Thoracic aorta (tissue), 2 donors: ENCODE measurements at places on chromosomes 16 and 17. TPM values are rescaled to one million over a fixed set of nuclear protein-coding genes. Genes with fewer than 3 reads are reported as not detected.

DNA sequence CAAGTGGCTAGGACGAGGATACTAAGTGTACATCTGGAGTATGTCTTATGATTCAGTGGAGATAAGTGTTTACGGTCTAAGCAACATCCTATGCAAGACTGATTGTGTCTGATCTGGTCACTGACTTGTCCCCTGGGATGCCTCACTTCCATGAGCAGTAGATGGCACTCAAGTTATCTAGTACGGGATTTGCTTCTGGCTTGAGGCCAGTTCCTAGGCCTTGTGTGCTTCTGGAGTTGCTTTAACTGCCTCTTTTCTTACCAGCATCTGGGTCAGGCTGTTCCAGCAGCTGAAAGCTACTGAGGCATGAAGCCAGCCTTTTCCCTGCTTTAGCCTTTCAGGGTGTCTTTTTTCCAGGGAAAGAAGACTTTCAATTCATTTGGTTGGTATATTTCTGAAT is 23.0 kb downstream of the SUPT6H start:
- DNase-seq: no peak

DNA sequence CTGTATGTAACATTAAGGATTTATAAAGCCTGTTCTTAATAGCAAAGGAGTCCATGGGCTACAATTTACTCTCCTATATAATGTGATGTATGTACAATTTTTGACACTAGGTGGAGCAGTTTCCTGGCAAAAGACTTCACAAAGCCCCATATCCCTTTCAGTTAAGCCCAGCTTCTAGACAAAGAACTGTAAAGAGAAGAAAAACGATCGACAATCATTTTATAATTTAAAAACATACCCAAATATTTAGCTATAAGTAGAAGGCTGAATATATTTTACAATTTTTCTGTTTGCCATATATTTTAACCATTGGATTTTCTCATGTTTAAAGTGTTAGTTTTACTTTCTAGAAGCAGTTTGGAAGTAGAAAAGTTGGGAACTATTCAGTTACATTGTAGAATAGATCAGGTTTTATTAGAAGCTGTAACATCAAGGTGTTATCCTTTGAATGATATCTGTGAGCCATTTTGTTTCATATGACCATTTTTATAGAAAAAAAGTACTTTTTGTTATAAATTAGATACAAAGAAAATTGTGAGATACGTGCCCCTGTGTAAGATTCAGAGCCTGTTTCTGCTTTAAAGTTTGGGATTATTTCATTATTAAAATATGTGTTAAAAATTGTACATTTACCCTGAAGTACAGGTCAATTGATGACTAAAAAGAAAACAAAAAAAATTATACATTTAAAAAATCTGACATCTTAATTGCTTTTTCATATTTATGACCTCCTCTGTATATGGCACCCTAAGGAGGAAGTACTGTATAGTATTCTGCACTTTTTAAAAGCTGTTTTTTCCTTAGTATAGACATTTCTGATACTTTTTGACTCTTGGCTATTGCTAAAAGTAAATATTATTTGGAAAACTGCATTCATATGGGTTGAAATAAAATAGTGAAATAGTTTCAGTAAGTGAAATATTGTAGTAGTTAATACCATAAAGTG is 46.3 kb downstream of the VMP1 start:
- DNase-seq: no peak

DNA sequence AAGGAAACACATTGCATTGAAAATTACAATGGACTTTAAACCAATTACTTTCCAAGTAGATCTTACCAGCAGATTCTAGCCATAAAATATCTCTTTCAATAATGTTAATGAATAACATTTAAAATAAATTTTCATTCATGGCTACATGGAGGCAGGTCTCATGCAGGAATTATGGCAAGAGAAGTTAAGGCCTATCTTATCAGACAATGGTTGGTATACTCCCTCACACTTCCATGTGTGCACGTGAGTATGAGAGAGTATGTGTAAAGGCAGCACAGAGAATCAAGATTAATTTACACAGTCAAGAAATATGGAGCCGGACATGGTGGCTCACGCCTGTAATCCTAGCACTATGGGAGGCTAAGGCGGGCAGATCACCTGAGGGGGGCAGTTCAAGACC is 76.5 kb downstream of the HELZ start:
- no peak for DNase-seq

The NPIPA3 gene
- 12.8 TPM for total RNA-seq

- DNase-seq: no peak
Measured at GRCh38 chr16:55711959-55712876, 56.4 kb downstream of the SLC6A2 start.

The ITGAD gene
- 0.14 TPM for total RNA-seq

GRCh38 chr16:69871708-69872107 is 79.4 kb upstream of the CLEC18A start:
- DNase-seq: no peak

- no peak for DNase-seq
Measured at GRCh38 chr16:84406006-84406963, 37.9 kb downstream of the ATP2C2 start.

- no peak for DNase-seq
Measured at GRCh38 chr17:55116440-55116914, 147.9 kb downstream of the STXBP4 start.

- no peak for DNase-seq
Measured at GRCh38 chr16:57115168-57115513, 22.8 kb downstream of the CPNE2 start.

GRCh38 chr16:30837904-30838303 is 50.9 kb upstream of the ZNF629 start:
- no peak for DNase-seq

The SDK2 gene
- total RNA-seq: 6.0 TPM

- no peak for DNase-seq
Measured at GRCh38 chr17:82767041-82767754, 15.3 kb downstream of the TBCD start.

DNA sequence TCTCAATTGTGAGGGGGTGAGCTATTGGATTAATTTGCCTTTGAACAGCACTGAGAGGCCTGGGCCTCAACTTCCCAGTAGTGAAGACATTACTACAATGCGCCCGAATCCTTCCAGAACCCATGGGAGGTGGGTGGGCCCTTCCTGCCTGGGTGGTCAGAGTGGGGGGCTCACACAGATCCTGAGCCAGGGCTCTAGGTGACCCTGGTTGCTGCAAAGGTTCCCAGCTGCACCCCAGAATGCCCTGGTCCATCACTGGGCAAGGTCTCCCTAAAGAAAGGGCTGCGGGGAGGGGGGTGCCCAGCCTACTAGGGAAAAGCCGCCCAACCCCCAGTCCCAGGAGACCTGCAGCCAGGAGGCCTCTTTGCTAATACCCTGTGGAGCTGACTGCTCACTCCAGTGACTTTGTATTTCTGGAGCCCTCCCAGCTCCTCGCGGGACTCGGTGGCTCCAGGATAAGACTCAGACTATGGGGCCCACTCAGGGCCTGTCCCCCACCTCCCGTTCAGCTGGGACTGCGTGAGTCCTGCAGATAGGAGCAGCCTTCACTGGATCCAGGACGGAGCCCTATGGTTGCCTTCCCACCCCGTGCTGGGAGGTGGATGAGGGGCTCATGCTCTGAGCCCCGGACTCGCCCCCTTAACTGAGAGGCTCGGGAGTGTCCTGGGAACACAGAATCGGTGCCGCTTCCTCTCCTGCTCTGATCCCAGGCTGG is 40.2 kb downstream of the SLC7A5 start:
- no peak for DNase-seq

- DNase-seq: no peak
Measured at GRCh38 chr17:61209525-61209924, 190.1 kb upstream of the TBX2 start.

The UMOD gene
- not detected for total RNA-seq

The DNAI2 gene
- total RNA-seq: not detected

- DNase-seq: no peak
Measured at GRCh38 chr16:54231336-54231735, 55.3 kb downstream of the IRX3 start.
